ENCODE measurements at places on chromosomes 5 and 9.

- no peak for DNase-seq
These were observed 113.3 kb upstream of the SLC1A3 start for GRCh38 chr5:36492984-36493654.

DNA sequence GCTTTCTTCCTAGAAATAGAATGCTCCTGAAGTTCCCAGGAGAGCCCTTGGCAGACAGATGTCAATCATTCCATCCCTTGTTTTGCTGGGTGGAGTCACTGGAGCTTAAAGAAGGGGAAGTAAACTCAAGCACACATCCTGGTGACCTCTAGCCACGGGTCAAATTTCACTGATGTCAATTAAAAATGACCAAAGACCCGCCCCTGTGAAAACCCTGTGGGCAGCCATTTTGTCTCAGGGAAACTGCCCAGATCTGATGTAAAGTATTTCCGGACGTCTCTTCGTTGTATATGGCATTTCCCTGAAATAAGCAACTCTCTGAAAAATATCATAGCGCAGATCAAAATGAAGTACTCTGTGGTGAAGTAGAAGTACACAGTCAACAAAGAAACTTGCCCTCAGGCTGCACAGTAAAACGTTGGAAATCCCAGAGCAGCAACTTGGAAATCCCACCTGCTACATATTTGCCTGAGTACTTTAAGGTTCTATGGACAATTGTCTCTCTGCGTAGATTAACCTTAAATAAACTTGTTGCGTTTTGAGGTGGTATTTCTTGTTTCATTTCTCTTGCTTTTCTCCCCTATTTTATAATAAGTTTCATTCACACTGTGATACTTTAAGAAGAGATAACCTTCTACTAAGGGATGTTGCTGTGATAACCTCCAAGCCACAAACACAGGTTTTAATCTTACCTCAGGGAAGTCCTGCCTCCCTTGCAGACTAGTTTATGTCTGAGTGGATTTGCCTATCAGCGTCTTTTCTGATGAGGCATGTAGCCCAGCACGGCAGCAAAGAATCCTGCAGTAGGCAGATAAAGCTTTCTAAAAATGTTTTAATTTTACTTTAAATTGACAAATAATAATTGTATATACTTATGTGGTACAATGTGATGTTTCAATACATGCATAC, 60.9 kb upstream of the PIP5K1B start:
- DNase-seq, result no peak

DNA sequence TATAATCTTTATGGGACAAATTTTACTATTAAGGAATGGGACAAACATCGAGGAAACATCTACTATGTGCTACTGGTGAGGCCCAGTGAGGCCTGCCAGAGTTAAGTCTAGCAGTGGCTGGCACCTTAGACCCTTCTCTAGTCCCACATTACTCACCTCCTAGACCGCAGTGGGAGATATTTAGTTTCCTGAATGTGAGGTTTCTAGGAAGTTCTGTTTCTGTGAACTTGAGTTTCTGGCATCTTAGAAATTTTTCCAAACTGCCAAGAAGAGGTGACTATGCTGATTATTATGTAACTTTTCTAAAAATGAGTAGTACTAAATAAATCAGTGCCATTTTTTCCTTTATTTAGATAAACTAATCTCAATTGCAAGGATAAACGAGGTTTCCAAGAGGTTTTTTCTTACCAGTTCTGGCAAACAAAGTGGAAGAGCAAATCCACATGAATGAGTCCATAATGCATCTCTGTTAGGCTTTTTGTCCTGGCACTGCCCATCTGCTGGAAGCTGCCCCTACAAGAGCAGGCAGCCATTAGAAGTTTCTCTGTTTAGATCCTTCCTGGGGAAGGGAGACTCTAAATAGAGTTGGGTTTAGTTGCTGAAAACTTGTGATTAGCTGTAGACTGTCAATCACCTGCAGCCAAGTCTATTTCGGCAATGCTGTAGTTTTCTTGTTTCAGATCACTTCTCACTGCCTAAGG, 348.7 kb downstream of the MAN2A1 start:
- DNase-seq, result no peak

DNA sequence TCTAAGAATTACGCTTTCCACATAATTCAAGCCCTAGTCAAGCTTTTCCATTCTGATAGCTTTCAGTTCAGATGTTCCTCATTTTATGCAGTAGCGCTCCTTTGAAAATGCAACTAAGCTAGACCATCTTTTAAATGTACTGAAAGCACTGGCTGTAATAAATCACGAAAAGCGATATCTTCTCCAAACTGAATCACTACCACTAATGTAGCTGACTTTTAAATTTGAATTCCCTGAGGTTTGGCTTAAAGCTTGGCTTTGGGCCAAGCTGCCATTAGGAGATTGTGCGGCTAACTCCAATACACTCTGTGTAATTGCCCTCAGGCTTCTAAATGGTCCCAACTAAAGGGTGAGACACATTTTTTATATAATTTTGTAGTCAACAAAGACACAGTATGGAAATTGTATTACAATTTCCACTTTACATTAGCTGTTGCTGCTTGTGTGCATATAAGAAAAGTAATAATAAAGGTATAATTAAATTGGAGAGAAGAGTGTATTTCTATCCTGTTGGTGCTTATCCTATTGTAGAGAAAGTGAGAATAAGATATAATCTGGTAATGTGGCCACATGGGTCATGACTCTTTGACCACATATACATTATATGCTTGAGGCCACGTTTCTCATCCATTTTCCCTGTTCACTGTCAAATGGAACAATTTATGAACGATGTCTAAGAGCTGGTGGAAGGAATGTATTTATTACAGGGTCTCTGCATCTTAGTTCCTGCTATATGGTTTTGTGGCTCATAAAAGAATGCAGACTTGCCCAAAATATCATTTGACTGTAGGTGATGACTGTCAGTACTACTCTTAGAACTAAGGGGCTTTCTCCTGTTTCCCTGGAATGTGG, 118.7 kb upstream of the TAF11L2 start:
- no peak for DNase-seq

GRCh38 chr5:134969166-134969565, 1.5 kb downstream of the CATSPER3 start:
- DNase-seq, result no peak

DNA sequence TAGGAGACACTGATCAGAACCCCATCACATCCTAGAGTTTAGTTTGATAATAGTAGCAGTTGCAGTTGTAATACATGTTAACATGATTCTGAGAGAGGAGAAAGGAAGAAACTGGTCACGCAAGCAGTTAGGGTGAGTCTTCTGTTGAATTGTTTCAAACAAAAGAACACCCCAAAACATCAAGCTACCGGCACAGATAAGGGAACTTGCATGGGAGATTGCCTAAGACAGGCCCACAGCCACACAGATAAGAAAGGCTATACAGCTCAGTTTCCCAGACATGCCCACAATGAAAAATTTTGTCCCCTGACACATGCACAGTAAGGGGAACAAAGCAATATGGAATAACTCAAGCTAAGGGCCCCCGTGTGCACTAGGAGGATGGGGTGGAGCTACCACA, 15.9 kb downstream of the HSPB3 start:
- no peak for DNase-seq

GRCh38 chr5:128169401-128170017, 85.9 kb downstream of the SLC12A2 start:
- no peak for DNase-seq

- no peak for DNase-seq
These were observed 1.3 kb upstream of the IQGAP2 start for GRCh38 chr5:76401801-76402250.

DNA sequence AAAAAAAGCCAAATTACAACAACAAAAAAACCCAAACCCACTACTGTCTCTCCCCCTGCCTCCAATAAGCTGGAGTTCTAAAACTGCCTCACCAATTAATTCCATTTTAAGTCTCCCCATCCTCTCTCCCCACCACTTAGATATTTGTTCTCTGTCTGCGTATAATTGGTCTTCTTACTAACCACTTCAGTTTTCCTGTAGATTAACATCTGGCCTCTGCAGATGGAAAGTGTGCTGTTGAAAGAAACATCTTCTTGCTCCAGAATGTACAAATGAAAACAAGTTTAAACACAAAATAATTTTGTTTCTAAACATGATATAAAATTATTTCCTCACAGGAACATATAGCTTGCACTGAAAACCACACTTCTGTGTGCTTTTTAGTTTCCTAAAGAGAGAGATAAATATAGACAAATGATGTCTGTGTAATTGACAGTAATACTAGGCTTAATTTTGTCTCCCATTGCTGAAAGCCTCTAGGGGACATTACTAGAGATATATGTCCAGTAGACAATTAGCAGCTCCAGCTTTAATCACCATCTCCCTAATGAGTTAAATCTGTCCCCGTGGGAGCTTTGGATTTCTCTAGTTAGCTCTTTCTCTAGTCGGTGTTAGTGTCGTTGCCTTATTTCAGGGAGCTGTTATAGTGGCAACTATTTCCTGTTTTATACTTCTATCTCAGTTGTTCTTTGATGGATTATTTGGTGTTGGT, 164.0 kb downstream of the ARHGAP26 start:
- no peak for DNase-seq

GRCh38 chr5:127061956-127062355, 11.3 kb downstream of the C5orf63 start:
- no peak for DNase-seq

All from activated naive CD4-positive, alpha-beta T cell (primary cell).